Stimulated activated CD4-positive, alpha-beta T cell treated with anti-CD3 and anti-CD28 coated beads, Interleukin-1b, Interleukin-23, amount 100 ng/mL, for 24 hours (primary cell): ENCODE measurements at places on chromosomes 7 and 10.
A peak's percentile ranks its signal among the peaks of the same experiment; 100 is the strongest.

DNA sequence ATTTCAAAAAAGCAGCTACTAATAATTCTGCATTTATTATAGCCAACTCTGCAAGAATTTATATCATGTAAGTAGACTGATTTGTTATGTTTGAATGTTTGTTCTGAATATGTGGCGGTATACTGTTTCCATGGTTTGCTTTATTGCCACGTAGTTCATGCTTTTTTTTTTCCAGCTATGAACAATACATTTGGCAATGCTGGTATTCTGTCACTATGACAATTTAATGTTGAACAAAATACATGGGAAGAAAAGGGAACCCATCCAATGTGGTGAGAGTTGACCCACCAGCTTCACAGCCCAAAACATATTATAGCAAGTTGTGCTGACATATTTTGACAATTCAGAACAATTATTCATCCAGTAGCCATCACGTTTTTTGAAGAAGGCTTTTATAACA is 145.6 kb downstream of the CCDC71L start:
- DNase-seq = no peak

DNA sequence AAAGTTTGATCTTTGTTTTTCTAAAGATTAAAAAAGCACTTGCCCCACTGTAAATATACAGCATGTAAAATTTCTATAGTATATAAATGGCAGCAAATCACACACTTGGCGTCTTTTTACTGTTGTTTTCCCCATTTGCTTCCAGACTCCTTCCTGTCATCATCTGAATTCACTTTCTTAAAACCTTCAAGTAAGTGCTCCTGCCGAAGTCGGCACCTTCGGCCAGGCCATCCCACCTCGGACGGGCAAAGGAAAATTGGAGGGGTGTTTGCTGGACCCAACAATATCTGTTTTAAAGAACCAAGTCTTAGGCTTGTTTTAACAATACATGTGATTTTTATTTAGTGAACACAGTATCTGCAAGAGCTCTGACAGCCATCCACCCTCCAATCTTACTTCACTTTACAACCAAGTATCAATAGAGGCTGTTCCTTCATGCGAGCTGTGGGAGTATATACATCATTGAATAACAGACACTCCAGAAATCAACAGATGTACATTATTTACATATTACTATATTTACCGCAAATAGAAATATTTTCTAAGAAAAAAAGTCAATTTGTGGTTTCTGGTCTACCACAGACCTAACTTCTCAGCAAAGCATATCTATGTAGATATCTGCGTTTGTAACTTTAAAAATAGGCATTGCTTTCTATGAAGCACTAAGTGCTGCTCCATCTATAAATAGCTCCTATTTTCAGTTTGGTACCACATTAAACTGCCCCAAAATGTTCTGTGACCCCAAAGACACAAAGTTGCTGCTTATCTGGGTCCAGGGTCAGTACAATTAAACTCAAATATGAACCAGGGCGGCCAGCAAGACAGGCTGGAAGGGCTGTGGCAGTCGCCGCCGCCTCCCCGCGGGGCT is 110.7 kb downstream of the CYTH3 start:
- no peak for DNase-seq

DNA sequence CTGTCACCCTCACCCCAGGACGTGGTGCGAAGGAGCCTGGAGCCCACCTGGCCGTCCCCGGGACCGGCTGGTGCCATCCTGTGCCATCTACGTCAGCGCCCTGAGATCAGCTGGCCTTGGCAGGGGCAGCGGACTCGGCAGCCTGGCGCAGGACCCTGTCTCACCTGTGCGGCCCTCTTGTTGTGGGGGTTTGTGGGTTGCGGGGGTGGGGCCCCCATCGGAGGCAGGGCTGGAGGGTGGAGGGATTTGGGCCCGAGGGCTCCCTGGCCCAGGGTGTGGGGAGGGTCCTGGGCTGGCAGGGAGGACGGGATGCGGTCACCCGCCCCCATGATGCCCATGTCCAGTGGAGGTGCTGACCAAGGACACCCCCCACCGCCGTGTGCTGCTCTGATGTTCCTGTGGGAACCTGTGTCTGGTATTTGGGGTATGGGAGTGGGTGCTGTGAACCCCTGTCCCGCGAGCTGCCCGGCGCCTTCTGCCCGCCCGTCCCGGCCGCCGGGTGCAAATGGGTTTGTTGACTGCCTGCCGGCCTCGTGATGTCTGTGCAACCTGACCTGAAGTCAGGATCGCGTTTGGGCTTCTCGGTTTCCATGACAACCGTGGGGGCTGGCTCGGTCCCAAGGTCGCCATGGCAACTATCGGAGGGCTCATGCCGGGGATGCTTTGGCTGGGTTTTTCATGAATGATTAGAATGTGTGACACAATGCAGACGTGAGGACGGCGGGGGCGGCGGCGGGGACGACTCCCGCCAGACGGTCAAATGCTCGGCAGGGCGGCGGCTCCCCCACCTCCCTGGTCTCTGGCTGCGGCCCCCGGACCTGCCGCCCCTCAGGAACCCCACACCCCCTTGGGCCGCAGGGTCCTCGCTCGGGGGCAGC is 7.3 kb downstream of the MAFK start:
- no peak for DNase-seq

DNA sequence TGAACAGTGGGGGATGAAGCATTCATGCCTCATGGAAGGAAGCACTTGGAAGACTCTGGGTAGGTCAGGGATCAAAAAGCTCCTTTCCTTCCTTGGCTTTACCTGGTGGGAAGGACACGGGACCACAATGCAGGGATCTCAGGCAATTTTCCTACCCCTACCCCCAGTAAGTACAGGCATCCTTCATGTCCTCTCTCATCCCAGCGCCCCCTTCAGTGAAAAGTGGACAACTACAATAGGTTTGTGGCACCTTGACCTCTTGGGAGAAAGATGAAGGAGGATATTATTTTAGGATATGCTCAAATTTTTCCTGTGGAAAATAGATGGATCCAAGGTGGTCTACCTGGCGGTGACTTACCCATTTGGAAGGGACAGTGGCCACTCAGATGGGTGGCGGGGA is 16.5 kb downstream of the AFAP1L2 start:
- no peak for DNase-seq

DNA sequence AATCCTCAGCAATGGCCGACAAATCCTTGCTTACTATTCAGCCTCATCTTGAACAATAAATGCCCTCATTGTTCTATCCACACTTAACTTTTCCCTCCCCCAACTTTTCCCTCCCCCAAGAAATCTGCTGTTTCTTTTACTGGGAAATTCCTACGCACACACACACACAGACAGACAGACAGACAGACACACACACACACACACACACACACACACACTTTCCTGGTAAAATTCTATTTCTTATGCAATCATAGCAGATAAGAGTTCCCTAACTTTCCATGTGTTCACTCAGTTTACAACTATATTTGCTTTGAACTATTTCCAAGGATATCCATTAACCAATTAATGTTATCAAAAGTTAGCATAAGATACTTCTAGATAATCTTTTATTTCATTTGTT is 52.9 kb downstream of the RELN start:
- no peak for DNase-seq

DNA sequence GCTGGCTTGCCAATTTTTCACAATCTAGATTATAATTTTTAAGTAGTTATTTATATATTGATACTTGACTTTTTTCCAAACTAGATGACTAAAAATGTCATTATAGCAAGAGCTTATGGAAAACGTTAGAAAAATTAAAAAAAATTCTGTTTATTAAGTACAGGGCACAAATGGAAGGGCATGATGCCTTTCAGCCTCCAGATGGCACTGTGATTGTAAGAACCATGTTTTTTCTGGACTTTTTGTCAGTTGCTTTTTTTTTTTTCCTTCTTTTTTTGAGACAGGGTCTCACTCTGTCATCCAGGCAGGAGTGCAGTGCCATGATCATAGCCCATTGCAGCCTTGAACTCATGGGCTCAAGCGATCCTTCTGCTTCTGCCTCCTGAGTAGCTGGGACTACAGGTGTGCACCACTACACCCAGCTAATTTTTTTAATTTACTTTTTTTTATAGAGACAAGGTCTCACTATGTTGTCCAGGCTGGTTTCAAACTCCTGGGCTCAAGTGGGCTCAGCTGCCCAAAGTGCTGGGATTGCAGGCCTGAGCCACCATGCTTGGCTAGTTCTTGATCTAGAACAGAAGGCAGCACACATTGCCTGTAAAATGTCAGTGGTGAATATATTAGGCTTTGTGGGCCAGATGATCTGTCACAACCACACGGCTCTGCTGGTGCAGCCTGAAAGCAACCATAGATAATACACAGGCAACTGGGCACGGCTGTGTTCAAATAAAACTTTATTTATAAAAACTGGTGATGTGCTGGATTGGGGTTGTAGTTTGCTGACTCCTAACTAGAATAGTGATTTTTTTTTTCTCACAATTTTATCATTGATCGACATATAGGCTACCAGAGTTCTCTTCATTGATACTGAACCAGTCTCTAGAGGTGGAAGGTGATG is 27.4 kb downstream of the UCMA start:
- no peak for DNase-seq

GRCh38 chr10:57119684-57120083 is 758.6 kb upstream of the ZWINT start:
- DNase-seq = no peak

DNA sequence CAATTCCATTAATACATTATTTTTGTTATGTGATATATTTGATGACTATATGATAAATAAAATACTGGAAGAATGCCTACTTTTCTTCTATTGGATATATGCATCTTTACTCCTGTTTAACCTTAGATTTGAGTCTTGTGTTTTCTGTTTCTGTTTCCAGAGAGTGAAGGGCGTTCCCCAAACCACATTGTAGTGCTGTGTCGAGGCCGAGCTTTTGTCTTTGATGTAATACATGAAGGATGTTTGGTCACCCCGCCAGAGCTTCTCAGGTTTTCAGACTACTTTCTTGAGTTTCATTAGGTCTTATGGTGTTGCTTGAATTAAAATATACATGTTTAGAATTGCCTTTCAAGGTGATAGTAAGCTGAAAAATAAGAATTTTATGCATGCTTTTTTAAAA is 23.8 kb downstream of the CROT start:
- no peak for DNase-seq

GRCh38 chr10:123459371-123460091 is 206.6 kb upstream of the GPR26 start:
- no peak for DNase-seq

- no peak for DNase-seq
These were observed 144.8 kb downstream of the ZNF248 start for GRCh38 chr10:37712489-37713131.

DNA sequence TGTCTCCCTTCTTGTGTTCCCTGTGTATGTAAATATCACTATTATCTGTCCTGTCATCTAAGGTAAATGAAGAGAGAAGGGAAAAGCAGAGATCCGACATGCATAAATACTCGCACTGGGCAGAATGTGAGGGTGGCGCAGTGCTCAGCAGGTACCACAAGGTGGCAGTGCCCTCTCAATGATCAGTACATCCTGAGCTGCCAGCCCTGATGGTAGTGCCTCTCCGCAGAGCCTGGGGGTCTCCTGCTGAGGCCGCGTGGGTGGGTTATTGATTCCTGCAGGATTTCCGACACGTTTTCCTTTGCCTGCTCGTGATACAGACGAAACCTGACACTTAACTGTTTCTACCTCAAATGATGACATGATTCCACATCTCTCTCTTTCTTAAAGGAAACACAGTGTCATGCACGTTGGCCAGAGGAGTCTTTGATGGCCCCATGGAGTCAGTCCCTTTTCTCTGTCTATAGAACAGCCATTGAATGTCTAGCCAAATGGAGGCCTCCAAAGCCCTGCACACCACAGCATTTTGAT is 19.8 kb downstream of the RGR start:
- DNase-seq = peak; percentile 35

DNA sequence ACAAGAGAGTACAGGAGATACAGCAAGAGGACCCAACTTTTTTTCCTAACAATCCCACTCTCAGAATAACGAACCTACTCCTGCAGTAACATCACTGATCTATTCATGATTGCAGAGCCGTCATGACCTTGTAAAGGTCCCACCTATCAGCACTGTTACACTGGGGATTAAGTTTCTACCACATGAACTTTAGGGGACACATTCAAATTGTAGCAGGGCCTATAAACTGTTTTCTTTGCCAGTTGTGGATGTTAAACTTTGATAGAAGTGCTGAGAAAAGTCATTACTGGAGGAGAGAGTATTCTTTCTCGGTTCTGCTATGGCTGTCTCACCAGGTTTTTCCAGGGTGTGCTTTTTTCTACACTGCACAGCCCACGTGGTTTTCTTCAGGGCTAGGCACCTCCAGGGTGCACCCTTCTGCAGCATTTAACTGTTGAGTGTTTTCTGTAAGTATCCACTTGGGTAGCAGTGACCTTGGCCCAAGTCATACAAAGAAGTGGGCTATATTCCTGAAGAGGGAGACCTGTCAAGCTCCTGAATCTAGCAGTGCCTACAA is 131.6 kb upstream of the AHR start:
- no peak for DNase-seq

DNA sequence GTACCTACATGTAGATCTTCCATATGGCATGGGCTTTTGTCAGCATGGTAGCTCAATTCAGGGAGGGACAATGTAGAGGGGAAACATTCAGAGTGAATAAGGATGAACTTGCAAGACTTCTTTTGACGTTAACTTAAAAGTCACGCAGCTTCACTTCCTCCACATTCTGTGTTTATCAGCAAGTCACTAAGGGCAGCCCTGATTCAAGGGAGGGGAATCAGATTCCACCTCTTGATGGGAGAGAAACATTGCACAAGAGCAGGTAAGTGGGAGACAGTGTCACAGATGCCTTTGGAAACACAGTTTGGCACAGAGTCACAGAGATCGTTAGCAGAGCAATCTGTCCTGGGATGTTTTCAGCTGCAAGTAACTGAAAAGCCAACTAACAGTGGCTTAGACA is 26.2 kb downstream of the C10orf67 start:
- DNase-seq = no peak

DNA sequence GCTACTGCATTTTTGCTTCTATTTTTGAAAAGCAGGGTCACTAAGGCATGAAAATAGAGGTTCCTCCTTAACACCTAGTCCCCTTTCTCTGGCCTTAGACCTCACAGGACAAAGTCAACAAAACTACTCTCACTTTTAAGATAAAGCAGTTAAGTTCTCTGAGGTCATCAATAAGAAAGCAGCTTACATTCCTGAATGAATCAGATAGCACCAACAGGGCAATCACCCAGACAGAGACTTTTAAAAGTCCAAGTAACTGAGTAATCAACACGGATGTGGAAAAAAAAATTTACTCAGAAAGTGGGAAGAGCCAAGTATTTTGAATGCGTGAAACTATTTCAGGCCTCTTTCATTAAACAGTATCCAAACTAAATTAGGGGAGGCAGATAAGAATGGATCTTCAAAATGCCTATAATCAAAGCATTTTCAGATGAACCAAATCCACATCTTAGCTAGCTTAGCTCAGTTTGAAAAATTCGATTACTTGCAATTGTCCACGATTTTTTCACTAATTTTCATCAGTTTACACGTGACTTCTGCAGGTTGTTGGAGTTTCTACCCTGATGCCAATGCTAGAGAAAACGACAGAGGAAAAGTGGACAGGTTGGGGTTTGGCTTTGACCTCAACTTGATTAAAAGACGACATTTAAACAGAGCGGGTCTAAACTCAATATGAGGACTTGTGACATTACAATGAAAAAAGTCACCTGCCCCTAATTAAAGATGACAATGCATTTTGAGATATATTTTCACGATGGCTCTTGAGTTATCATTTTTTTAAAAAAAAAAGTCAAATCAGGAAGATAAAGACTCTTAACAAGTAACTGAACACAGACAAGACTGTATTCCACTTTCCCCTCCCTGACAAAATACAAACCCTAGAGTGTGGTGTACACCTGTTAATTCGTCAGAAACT is 1.6 kb downstream of the BEND7 start:
- no peak for DNase-seq

GRCh38 chr7:24732646-24733413 is 24.4 kb downstream of the GSDME start:
- no peak for DNase-seq
